ENCODE measurements at places on chromosomes 3 and 15.

DNA sequence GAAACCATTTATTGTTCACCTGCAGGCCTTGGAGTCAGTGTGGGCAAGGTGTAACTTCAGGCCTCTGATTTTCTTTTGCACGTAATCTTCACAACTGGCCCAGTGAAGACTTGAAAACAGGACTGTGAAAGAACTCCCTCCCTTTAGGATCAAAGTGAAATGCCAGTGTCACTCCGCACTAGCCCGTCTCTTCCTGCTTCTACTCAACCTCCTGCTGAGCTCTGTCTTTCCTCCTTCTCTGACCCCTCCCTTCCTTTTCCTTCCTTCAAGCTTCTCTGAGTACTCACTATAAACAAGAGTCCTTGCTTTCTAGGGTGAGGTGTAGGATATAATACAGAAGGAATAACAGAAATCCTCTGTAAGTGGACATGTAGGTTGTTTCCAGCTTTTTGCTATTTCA lies 28.5 kb downstream of the TMEM41A start:
- no peak for DNase-seq

DNA sequence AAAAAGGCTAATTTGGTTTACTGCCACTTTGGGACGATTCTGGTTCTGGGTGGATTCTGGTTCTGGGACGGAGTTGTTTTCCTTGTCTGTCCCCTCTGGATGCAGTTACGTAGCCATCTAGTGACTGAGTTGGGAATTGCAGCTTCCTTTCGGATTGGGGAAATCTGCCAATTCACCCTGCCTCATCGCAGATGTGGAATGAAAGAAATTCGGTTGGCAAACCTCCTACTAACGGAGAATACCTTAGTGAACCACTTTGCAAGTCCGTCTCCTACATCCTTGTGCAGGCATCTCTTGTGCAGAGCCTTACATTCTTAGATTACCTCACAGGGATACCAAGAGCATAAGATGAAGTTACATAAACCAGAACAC lies 31.5 kb upstream of the AP4E1 start:
- DNase-seq: peak; percentile 13

DNA sequence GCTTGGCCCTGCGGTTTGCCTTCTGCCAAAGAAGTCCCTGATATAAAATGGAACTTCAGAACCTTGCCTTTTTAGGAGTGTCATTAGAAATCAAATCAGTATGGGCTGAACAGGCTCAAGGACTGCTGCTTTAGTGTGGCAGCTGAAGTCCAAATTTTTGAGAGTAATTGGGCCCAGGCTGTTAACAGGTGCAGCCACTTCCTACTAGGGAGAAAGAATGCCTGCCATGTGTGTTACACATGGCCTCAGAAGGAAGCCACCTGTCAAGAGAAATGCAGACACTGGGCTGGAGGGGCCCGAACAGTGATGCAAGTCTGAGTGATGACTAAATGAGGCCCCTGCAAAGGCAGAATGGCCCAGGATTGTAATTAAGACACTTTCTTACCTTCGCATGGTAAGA lies 786.7 kb upstream of the CFAP20DC start:
- no peak for DNase-seq

DNA sequence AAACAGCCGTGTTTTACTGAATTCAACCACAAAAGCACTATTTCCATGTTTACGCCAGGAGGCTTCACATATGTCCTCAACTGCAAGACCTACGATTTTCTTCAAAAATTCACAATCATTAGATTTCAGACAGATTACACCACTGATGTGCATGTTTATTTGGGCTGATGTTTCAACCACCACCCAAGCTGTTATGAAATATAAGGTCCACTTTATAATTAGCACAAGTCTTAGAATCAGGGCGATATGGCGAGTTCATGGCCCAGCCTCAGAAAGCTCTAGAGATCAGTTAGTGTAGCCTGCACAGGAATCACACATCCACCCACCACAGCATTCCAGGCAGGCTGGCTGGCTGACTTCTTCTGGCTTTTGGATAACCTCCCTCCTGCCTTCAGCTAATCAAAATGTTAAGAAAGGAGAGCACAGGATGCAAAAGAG lies 15.4 kb downstream of the SH3BP5 start:
- no peak for DNase-seq

- no peak for DNase-seq
These were observed 1.2 kb upstream of the ARHGEF26 start for GRCh38 chr3:154119951-154120350.

DNA sequence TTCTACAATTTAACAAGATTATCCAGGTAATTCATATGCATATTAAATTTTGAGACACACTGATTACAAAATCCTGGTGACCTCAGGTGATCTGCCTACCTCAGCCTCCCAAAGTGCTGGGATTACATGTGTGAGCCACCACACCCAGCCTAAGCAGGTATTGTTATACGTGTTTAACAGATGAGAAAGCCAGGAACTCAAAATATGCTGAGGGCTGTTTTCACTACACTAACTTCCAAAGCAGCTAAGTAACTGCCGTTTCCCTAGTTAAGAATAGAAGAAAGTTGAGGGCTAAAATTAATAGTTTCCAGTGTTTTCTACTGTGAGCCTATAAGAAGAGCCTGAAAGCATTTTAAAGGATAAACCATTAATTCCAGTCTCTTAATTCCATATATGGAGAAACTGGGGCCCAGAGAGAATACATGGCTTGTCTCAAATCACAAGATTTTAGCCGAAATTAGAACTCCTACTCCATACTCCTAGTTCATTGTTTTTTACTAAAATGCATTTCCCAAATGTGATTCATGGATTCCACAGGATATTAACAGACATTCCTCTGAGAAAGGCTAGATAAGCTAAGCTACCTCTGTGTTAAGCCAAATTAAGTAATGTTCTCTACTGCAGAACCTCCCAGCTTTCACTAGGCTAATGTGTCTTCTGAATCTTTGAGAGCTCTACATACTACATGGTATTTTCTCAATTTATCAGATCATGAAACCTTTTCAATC lies 17.0 kb upstream of the AVEN start:
- no peak for DNase-seq

DNA sequence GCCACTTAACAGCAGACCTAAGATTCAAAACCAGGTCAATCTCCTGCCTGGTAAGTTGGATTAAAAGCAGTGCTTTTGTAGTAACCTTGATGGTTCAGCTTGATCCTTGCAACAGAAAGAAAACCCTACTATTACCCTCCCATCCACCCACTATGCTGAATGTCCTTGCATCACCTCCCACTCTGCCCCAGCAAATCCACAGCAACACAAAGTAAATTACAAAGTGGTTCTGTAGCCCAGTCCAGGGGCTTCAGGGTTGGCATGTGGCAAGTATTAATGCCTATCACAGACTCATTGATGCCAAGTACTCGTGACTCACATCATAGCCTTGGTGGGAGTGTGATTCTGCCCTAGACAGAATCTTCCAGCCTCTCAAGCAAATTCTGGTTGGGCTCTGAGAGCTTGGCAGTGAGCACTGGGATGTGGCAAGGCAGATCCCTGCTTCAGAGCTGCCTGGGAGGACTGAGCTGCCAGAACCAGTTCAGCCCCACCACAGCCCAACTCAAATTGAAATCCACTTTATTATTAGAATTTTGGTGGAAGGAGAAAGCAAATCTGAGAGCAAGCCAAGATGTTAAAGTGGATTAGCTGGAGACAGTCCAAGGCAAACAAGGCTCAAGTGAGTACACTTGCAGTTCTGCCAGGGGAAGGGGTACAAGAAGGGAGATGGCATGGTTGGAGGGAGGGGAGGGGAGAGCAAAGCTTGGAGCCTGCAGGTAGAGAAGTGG lies 225.8 kb upstream of the UMPS start:
- DNase-seq: no peak

DNA sequence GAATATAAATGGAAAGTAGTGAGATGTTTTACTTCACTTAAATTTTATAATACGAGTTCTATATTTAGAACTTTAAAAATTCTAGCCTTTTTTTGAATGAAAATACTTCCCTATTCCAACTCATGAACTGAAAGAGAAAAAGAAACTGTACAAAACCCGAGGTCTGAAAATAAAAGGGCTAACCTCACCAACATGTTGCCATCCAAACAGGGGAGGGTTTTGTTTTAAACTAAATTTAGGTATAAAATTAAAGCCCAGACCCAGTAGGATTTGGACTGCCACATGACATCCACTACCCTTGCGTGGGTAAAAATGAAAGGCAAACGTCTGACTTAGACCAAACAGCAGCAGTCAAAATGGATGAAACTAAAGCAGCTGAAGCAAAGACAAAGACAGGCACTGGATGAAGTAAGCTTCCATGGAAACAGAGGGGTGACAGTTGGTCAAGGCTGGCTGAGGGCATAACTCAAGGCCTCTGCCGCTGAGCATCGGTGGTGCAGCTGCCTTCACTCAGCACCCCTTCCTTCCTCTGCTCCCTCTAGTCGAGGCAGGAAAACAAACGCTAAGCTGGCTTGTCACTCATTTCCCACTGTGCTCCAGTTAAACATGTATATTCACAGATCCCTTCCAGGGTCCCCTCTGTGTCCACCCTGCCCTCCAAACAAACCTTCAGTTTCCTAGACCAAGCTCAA lies 58.1 kb downstream of the TM4SF4 start:
- DNase-seq: no peak

DNA sequence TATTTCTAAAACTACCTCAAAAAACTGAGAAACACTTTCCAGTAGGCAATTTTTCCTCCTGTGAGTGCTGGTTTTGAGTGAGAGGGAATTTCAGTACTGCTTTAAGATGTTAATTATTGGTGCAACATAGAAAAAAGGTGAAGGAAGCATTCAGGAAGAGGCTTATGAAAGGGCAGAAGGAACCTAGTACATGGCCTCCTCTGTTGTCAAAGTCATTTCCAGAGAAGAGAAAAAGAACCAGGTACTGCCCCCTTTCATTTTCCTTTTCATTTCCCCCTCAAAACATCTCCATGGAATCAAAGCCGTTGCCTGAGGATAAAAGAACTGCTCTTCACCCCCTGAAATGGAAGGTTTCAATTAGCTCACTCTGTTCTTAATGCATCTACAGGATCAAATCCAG lies 19.8 kb downstream of the RARRES1 start:
- no peak for DNase-seq

DNA sequence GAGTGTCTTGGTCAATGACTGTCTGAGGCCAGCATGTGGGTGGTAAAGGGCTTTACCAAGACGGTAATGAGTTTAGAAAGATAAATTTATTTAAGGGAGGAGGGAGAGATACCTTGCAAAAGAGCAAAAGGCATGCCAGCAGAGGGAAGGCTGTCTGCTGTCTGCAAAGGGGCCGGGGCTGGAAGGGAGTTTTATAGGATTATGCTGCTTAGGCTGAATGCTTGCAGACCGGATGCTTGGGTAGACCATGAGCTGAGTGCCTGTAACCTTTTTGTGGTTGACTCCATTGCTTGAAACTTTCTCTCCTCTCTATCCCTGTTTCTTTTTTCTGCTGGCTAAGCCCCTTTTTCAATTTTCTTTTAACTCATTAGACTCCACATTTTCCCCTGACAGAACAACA lies 1543.0 kb downstream of the OTOL1 start:
- DNase-seq: no peak

Measured in stimulated activated CD4-positive, alpha-beta T cell treated with anti-CD3 and anti-CD28 coated beads, Interleukin-15, amount 100 ng/mL, for 1 hour (primary cell).